Esophagus squamous epithelium (tissue), 5 donors: ENCODE measurements at places on chromosomes 3 and 15. TPM values are rescaled to one million over a fixed set of nuclear protein-coding genes. Genes with fewer than 3 reads are reported as not detected.

DNA sequence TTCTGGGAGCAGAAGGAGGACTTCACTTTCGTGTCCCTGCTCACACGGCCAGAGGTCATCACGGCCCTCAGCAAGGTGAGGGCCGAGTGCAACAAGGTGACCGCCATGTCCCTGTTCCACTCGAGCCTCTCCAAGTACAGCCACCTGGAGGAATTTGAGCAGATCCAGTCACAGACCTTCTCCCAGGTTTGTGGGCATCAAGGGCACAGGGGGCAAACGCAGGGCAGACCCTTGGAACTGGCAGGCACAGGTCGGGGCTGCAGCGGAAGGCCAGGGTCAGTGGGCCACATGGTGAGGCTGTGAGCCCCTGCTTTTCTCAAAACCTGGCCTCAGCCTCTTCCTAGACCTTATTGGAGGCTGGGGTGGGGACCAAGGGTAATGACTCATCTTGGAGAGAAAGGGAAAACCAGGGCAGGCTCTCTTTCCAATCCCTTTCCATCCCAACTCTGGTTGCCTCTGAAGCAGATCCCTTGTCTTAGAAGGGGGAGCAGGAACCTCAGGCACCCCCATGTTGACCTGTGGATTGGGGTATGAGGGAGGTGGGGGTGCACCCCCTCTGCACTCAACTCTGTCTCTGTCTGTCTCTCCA, 29.5 kb downstream of the DNAH1 start:
- peaks cover 39% of the 10 kb centered on the region for H3K4me1 ChIP-seq
- DNase-seq, result no peak
- no peak overlapping the region for H3K27ac ChIP-seq
- peaks cover 50% of the 10 kb centered on the region for H3K36me3 ChIP-seq

- H3K36me3 ChIP-seq, result no peaks in the 10 kb centered on the region
- no peaks in the 10 kb centered on the region for H3K4me1 ChIP-seq
- no peak overlapping the region for H3K27ac ChIP-seq
- no peak for DNase-seq
- H3K4me3 ChIP-seq, result no peak overlapping the region
- H3K27me3 ChIP-seq, result no peaks in the 10 kb centered on the region
Measured at GRCh38 chr3:141105828-141106628, 54.9 kb downstream of the SPSB4 start.

GRCh38 chr3:25023876-25024275, 404.2 kb upstream of the RARB start:
- H3K27ac ChIP-seq, result no peak overlapping the region
- no peak overlapping the region for H3K4me3 ChIP-seq
- no peak for DNase-seq

- H3K4me3 ChIP-seq, result no peak overlapping the region
- no peaks in the 10 kb centered on the region for H3K27me3 ChIP-seq
- no peaks in the 10 kb centered on the region for H3K4me1 ChIP-seq
- no peaks in the 10 kb centered on the region for H3K36me3 ChIP-seq
- no peak for DNase-seq
Measured at GRCh38 chr3:156837115-156837514, 11.0 kb downstream of the LEKR1 start.

Gene TMEM207
- not detected for total RNA-seq

Gene MED12L
- 0.09 TPM for total RNA-seq

Gene DNAH1
- total RNA-seq, result 1.6 TPM
